ENCODE measurements at places on chromosomes 3 and 15.

DNA sequence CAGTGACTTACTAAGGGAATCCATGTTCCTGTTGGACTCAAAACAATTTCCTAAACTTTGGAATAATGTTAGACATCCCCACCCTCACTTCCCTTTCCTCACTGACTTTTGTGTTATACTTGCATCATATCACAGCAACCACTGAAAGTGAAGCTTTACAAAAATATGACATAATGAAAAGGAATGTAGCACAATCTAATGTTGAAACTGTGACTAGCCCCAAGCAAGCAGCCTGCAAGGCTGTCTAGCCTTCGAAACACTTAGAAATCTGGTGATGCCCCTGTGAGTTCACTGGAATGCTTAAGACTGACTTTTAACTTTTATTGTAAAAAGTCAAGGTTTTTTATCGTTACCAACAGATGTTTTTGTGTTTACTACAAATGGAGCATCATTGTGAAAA, 203.7 kb upstream of the ZNF385D start:
- no peak for DNase-seq

GRCh38 chr15:39154227-39154638, 426.6 kb upstream of the THBS1 start:
- no peak for DNase-seq

GRCh38 chr3:163644172-163644571, 1434.1 kb downstream of the SI start:
- DNase-seq = no peak

GRCh38 chr15:76941636-76942035, 10.1 kb downstream of the RCN2 start:
- DNase-seq = no peak

DNA sequence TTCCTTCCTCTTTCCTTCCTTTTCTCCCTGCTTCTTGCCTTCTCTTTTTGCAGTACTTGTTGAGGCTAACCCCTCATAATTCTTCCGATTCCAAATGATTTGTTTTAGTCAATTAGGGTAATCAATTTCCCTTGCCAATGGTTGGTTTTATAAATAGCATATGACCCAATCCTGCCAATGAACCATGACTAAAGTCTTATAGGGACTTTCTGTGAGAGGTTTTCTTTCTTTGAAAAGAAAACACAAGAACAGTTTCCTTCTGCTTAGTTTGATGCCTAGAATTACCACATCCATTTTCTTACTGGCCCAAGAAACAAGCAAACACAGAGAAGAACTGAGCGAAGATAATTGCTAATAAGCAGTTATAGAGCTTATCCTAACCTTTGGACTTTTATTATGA, 292.5 kb upstream of the SATB1 start:
- DNase-seq = no peak

DNA sequence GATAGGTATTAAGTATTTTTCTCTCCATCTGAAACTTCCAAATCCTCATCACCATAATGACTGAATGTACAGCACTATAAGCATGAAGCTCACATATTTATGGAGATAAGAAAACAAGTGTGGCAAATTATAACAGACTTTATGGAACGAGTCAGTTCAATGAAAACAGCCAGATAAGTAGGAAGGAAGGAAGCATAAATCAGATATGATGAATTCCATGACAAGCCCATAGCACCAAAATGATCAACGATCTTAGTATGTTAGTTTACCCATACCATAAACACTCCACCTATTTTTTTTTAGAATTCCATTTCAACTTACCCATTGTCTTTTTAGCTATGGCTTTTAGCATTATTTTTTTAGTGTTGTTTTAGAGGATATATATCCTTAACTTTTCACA, 169.5 kb downstream of the TNIK start:
- no peak for DNase-seq
